DND-41 (cell line): ENCODE measurements at places on chromosomes 4 and X.

- DNase-seq: no peak
Observed at GRCh38 chrX:49656533-49656932, 39.3 kb downstream of the PAGE1 start.

- DNase-seq: no peak
Observed at GRCh38 chr4:83748711-83749110, 212.8 kb downstream of the GPAT3 start.

- no peak for DNase-seq
Observed at GRCh38 chrX:114615765-114616164, 31.9 kb downstream of the HTR2C start.

DNA sequence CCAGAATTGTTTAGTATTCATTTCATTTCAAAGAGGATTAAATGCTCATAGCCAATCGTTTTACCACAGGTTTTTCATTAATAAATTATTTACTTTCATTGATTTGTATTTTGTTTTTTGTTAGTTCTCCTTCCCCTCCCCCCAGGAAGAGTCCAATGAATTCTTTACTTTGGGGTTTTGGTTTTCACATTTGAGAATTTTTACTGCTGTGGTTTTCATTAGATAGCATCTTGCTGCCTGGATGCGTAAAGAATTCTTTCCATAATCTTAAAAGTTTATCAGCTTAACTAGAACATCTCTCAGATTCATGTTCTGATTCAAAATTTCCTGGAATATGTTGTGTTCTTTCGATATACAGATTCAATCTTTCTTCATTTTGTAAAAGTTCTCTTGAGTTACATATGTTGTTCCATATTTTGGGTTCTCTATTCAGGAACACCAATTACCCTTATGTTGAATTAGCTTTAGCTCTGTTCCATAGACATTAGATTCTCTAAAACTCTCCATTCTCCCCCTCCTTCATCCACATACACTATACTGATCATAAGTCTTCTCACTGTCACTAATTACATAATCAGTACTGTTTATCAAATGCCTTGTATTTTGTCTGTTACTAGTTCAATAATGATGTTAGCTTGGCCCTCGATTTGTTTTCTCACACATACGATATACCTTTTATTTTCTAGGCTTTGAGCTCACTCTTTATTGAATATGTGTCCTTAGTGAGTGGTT lies 184.4 kb downstream of the CAMK2D start:
- DNase-seq: no peak

DNA sequence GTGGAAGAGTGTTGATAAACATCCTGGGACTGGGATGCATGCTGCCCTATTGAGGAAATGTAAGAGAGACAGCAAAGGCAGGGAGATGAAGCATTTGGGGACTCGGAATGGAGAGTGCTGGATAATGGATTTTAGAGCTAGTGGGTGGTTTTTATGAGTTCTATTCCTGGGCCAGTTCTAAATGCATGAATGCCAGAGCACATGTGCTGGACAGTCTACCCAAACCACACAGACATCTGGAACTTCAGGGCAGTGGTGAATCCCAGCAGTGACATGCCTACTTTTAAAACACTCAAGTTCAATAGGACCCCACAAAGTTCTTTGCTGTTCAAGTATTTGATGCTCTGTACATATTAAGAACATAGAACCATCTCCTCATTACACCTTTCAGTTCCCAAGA lies 133.9 kb downstream of the CBR4 start:
- DNase-seq: no peak

DNA sequence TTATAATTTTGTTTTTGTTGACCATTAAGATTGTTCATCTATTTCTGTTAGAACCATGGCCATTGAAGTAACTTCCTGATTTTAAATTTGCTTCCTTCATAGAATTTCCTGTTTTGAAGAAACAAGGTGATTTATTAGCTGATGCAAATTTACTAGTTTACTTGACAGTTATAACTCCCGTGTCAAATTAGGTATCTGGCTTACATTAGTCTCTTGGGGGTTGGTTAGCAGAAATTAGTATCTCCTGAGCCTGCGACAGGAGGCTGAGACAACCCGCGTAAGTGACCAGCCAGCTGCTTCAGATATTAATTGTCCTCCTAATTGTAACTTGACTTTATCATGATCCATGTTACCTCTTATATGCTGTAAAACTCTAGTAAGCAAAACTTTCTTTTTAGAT lies 154.3 kb downstream of the CFAP299 start:
- DNase-seq: no peak

DNA sequence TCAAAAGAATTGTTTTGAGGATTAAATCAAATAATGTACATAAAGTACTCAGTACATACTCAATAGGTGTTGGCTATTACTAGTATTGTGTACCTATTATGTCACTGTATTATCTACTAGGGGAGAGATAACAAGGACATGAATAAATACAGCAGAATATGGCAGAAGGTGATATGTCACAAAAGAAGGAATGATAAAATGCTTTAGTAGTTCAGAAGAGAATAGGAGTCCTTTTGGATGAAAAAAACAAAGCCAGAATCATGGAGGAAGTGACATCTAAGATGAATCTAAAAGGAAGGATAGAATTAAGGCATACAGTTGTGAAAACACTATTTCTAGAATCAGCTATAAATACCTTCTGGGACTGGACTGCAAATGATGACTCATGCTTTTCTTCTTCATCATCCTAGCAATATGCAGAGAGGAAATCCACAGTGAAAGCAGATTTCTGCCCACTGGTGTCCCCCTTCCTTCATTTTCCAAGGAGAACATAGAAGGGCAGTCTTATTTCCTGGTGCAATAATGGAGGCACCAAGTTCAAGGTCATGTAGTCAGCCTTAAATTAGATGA lies 98.7 kb downstream of the GLUD2 start:
- DNase-seq: no peak

DNA sequence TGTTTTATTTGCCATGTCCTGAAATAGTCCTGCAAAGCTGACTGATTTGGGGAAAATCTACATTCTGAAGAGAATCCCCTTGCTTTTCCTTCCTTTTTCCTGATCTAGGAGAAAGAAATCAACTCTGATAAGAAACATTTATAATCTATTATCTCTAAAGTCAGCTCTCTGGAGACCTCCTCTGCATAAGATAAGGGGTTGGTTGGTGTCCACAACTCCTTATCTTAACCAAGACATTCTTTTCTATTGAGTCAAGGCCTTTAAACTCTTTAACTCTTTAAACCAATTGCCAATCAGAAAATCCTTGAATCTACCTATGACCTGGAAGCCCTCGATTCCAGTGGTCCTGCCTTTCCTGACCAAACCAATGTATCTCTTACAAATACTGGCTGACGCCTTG lies 373.6 kb upstream of the RASGEF1B start:
- DNase-seq: no peak

GRCh38 chr4:9988363-9988749 lies 32.9 kb downstream of the SLC2A9 start:
- no peak for DNase-seq

DNA sequence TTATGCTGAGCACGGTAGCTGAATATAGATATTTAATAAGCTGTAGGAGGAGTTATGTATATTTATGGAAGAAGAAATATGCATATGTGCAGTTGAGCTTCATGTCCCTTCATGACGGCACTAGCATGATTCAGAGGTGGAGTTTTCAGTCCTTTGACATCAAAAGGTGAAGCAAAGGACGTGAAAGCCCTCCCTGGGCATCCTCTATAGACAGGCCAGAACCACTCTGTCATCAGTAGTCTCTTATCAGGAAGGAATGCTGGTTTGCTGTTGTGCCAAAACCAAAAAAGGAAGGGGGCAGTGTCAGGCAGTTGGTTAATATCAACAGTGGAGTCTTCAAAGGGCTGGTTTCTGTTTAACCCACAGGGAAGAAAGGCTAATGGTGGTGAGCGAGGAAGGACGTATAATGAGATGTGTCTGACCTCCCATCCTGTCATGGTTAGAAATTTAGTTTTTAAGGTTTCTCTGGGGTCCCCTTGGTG lies 23.5 kb upstream of the IL2 start:
- DNase-seq: no peak

DNA sequence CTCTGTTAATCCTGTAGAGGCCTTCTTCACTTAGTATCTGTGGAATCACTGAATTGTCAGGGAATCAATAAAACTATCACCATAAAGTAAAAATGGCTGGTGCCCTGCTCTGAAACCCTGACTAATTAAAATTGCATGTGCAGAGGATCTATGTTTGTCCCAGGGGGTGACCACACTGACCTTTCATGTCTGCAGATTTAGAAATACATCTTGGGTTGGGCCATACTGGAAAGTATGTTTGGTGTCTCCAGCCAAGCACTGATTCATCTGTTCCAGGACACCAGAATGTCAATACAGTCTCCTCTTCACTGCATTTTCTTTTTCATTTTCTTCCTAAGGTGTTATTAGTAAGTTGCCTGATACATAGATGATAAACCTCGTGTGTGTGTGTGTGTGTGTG lies 490.9 kb upstream of the INTU start:
- no peak for DNase-seq

GRCh38 chrX:133854290-133854689 lies 131.1 kb downstream of the GPC3 start:
- no peak for DNase-seq

- no peak for DNase-seq
Observed at GRCh38 chr4:33477715-33478114, 2757.5 kb downstream of the PCDH7 start.

- DNase-seq: peak; percentile 89
Observed at GRCh38 chr4:144647095-144647561, 1.2 kb downstream of the HHIP start.

- no peak for DNase-seq
Observed at GRCh38 chr4:43932448-43932847, 516.2 kb downstream of the KCTD8 start.

DNA sequence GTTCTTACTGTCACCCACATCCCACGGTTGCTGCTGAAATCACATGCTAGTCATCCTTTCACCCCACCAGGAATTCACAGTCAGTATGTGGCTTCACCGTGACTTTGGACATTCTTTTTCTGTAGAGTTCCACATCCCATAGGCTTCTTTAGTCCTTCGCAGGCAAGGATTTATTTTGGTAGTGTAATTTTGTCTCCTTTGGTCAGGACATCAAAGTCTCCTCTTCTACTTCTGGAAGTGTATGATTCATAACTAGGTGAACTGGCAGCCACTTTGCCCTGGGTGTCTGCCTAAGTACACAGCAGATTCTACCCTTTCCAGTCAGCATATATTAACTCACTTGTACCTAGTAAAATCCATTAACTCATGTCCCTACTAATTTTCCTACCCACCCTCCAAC lies 38.3 kb upstream of the MMAA start:
- DNase-seq: no peak

DNA sequence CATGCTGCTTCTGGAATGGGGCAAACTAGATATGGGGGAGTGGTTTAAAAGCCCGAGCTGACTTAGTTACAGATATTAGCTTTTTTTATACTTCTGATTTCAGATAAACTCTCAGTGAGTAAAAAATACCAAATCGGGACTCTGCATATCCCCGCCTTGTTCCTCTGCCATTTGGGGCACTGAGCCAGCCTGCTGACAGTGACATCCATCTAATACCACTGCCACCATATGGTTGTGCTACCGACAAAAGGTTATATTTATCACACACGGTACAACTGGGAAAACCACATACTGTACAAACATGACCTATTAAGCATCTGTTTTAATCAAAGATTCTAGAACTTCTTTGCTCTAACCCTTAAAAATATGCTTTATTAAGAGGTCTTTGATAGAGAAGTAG lies 78.7 kb downstream of the GALNT7 start:
- DNase-seq: no peak

DNA sequence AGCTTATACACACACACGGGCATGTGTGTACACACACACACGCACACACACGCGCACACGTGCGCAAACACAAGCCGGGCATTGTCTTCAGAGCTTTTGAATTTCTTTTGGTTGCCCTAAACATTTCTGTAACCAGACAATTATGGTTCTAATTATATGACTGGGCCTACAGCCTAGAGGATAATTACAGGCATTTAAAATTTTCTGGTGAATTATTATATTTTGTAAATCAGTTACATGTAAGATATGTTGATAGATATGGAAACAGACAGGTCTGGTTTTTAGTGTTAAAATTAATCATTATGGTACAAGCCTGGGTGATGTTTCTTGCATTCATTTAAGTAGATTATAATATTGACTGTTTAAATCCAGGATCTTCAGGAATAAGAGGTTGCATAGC lies 1120.5 kb downstream of the ADGRL3 start:
- no peak for DNase-seq

GRCh38 chr4:173370130-173370476 lies 651 bp upstream of the SAP30 start:
- DNase-seq: peak; percentile 75

DNA sequence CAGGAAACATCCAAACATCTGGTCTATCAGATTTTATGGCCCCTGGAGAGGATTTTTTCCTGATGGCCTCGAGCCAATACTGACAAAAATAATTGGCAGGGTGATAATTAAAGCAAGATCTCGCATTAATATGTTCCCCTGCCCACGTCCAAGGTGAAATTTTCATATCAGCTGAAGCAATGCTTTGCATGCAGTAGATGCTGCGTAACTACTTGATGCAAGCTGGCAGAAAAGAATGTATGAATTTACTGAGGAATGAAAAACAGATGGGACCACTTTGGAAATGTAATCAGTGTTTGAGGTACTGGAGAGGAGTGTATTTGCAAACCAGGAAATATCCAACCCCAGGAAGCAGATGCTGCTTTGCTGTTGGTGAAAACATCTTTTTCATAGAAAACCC lies 36.8 kb upstream of the REST start:
- DNase-seq: no peak

- DNase-seq: peak; percentile 12
Observed at GRCh38 chr4:152385551-152385950, 150.3 kb downstream of the FBXW7 start.
